ENCODE measurements at places on chromosomes 6 and 20.

DNA sequence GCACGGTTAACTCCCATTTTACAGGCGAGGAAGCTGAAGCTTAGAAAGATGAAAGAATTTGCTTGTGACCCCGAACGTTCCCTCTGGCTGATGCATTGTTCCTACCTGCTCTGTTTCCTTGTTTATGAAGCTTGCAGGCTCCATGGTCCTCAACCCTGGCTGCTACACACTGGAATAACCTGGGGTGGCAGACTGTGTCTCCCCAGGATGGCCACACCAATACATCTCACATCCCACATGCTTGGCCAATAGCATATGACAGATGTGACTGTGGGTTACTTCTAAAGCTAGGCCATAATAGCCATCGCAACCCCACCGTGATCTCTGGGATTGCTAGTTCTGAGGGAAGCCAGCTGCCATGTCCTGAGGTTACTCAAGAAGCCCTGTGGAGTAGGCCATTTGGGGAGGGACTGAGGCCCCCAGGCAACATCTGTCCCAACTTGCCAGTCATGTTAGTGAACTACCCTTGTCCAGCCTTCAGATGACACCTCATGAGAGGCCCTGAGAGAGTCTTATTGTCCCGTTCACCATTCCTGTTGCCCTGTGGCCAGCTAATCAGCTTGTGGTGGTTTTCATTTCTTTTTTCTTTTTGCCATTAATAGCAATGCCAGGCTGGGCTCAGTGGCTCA, 6.7 kb upstream of the FAM110A start:
- no peak for DNase-seq

GRCh38 chr6:20352346-20352745, 49.3 kb upstream of the E2F3 start:
- DNase-seq = no peak

DNA sequence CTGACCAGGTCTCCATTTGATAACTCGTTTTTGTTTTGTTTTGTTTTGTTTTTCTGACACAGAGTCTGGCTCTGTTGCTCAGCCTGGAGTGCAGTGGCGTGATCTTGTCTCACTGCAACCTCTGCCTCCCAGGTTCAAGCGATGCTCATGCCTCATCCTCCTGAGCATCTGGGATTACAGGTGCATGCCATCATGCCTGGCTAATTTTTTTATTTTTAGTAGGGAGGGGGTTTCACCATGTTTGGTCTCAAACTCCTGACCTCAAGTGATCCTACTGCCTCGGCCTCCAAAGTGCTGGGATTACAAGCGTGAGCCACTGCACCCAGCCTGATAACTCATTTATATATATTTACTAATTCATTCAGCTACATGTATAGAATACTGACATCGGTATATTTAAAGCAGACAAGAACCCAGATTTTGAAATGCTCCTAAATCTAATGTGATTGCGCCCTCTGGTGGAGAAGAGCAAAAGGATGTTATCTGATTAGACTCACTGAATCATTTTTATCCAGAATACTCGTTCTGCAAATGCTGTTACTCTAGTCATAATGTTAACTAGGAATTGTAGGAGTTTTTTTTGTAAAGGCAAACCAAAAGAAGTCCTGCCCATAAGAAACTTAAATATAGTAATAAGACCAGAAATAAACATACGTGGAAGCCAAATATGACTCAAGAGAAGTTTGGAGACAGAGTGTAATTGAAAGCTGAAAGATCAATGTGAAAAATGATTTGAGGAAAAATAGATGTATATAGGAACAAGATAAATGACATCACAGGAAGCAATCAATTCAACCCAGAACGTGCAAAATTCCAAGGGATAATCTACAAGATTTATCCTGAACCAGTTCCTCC, 5.3 kb upstream of the COL12A1 start:
- peak; percentile 47 for DNase-seq

DNA sequence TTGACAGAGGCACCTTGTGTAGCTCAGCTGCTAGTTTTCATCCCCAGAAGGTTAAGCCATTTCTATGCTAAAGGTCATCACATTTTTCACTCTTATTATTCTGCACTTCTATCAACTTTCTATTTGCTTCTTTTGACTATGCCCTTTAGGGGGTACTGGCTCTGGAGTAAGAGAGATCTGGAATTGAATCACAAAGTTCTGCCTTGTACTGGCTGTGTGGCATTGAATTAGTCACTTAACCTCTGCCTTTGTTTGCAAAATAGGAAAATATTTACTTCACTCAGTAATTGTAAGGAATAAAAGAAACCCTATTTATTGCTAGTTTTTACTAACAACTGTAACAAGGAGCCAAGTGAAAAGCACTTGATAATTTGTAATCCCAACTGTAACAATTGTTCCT, 56.8 kb upstream of the MTRF1L start:
- DNase-seq = no peak

- no peak for DNase-seq
These were observed 96.4 kb downstream of the AIG1 start for GRCh38 chr6:143157131-143157530.

- no peak for DNase-seq
These were observed 143.1 kb upstream of the PCSK2 start for GRCh38 chr20:17083738-17084137.

DNA sequence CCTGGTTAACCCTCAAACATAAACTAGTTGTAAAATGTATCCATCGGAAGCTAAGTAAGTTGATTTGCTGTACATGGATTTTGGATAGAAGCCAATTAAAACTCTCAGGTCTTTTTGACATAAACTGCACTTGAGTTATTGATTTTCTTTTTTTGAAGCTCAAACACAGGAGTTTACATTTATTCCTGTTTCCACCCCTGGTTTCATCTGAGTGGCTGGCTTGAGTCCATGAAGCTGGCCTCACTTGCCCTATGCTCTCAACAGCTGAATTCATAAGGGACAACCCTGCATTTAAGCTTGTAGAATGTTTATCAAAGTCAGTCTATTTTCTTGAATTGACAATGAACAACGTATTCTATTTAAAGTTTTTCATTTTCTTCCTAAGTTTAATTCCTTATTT, 58.1 kb upstream of the PLEKHG1 start:
- peak; percentile 20 for DNase-seq

DNA sequence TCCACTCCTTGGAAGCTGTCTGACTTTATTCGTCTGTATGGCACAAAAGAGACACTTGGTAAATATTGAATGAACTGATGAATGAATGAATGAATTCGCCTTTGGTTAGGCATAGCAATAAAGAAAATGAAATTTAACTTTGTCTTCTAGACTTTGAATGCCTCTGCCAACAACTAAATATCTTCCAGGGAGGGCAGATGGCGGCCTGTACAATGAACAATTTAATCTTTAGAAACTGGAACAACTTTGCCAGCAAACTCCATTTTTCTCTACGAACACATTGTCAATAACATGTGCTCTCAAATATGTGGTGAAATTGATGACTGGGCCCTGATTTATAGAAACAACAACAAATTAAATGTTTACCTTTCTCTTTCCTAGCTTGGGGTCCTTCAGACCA, 140.6 kb downstream of the ZNF217 start:
- DNase-seq = no peak

- DNase-seq = no peak
These were observed 505.3 kb upstream of the JAG1 start for GRCh38 chr20:11178946-11179654.

- no peak for DNase-seq
These were observed 103.6 kb upstream of the BMP2 start for GRCh38 chr20:6663751-6664388.

GRCh38 chr20:11443382-11444119, 474.1 kb upstream of the BTBD3 start:
- DNase-seq = no peak

GRCh38 chr20:3670511-3670910, 7.3 kb upstream of the GFRA4 start:
- DNase-seq = no peak

- DNase-seq = no peak
These were observed 32.6 kb downstream of the SERPINB1 start for GRCh38 chr6:2809015-2809414.

- no peak for DNase-seq
These were observed 3.8 kb upstream of the ARFGAP1 start for GRCh38 chr20:63268671-63269439.

- no peak for DNase-seq
These were observed 84.3 kb upstream of the MRPS10 start for GRCh38 chr6:42301986-42302385.

DNA sequence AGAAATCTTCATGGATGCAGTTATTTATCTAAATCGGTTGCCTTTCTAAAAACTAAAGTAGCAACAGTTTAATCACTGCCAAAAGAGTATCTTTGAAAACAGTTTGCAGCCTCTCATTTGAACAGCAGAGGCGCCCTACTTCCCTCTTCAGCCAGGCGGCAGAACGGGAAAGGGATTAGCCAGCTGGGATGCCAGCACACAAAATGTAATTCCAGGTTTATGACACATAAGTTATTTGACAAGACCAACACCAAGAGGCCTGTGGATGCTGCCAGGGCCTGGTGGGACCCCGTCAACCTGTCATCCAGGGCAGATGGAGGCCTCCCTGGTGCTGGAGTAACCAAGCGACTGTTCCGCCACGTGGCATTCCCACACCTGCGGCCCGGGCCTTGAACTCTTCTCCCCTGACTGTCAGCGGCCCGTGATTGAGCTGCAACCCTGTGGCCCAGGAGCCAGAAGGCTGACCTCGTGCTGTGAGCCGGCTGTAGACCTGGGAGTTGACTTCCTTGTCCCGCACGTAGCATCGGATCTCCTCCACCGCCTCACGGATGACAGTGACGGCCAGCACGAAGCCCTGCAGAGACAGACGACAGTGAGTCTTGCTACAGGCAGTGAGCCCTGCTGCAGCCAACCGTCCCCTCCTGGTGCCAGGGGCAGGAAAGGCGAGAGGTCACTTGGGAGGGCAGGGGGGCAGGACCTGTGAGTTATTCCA, 55.5 kb downstream of the ATP9A start:
- no peak for DNase-seq

DNA sequence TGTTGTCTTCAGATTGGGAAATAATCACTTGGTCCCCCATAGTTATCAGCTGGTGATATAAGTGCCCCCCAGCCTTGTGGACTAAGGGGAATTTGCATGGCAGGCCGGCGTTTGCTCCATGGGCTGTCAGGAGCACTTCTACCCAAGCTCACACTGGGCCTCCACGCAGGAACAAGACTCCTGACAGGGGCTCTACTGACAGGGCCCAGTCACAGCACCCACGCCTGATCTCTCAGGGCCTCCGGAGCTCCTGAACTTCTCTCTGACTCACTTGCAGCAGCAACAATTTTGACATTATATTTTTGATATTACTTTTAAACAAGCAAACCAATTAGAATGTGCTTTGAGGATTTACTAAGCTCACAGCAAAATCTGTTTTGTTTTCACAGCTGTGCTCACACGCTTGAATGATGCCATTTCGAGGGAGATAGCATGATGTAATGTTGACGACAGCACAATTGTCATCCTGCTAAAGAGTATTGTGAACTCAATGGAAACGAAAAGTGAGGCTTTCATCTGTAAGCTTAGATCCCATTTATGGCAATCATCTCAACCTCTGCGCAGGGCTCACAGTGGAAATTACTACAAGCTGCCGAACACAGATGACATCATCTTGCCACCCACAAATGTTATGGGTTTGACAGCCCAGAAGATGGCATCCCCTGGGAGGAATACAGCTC, 28.7 kb upstream of the TXNDC5 start:
- no peak for DNase-seq

DNA sequence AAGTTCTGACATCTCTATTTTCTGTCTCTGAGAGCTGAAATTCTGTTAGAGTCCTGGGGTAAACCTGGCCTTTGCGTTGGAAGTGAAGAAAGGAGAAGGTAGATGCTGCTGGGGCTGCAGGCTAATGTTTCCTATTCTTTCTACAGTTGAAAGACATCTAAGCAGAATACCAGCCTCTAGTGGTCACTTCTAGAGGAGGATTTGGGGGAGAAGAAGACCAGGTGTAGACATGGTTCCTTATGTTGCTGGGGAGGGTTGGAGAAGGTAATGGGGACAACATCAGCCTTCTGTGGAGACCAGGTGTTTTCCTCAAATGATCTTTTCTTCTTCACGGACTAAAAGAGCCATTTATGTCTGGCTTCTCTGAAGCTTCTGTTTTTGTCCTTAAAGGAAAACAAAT, 62.6 kb downstream of the BTBD3 start:
- no peak for DNase-seq

DNA sequence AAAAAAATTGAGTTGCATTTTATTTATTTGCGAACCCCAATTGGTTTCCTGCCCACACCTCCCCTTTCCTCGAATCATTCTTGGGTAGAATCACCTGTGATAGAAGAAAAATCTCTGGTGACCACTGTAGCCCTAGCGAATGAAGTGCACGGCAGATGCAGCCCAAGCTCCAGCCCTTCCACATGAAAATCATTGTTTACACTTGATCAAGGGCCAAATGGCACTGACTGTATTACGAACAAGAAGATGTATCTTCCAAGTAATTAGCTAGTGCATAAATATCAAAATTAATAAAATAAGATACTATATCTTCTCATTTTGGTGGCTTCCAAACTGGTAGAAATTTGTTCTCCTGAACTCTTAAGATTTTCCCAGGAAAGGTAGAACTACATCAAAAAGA, 93.4 kb upstream of the ARID1B start:
- no peak for DNase-seq
